ENCODE measurements at places on chromosomes 16 and 17. TPM values are rescaled to one million over a fixed set of nuclear protein-coding genes. Genes with fewer than 3 reads are reported as not detected.
A peak's percentile ranks its signal among the peaks of the same experiment; 100 is the strongest.

The LGALS9B gene
- total RNA-seq, result not detected

The TLCD2 gene
- total RNA-seq, result 2.1 TPM

The TP53TG3B gene
- total RNA-seq, result not detected

The SYNGR3 gene
- 0.81 TPM for total RNA-seq

The EPX gene
- total RNA-seq, result not detected

The ZG16 gene
- total RNA-seq, result not detected

The KPNA2 gene
- 311 TPM for total RNA-seq

The FAM171A2 gene
- total RNA-seq, result 12.0 TPM

The SMIM36 gene
- not detected for total RNA-seq

The HES7 gene
- total RNA-seq, result not detected

The CAPN15 gene
- total RNA-seq, result 70.1 TPM

The C17orf67 gene
- total RNA-seq, result 5.6 TPM

- no peaks in the 10 kb centered on the region for H3K4me1 ChIP-seq
- H3K27me3 ChIP-seq, result no peaks in the 10 kb centered on the region
- H3K27ac ChIP-seq, result no peak overlapping the region
- no peak for DNase-seq
- no peak overlapping the region for H3K4me3 ChIP-seq
Observed at GRCh38 chr17:57459286-57459915, 203.1 kb downstream of the MSI2 start.

DNA sequence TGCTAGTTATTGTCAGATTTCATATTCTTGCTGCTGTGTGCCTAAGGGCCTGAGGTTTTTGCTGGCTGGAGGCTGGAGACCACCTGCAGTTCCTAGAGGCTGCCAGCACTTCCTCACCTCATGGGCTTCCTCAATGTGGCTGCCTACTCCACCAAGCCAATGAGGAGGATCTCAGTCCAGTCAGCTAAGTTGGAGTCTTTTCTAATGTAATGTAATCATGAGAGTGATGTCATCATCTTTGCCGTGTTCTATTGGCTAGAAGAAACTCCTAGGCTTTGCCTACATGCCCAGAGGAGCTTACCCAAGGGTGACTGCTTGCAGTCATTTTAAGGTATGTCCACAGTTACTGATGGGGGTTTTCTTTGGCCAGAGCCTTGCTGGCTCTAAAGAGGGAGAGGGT is 53.0 kb downstream of the SOCS3 start:
- peaks cover 4% of the 10 kb centered on the region for H3K4me1 ChIP-seq
- DNase-seq, result no peak
- H3K27me3 ChIP-seq, result no peaks in the 10 kb centered on the region
- H3K4me3 ChIP-seq, result no peak overlapping the region
- H3K36me3 ChIP-seq, result no peaks in the 10 kb centered on the region

DNA sequence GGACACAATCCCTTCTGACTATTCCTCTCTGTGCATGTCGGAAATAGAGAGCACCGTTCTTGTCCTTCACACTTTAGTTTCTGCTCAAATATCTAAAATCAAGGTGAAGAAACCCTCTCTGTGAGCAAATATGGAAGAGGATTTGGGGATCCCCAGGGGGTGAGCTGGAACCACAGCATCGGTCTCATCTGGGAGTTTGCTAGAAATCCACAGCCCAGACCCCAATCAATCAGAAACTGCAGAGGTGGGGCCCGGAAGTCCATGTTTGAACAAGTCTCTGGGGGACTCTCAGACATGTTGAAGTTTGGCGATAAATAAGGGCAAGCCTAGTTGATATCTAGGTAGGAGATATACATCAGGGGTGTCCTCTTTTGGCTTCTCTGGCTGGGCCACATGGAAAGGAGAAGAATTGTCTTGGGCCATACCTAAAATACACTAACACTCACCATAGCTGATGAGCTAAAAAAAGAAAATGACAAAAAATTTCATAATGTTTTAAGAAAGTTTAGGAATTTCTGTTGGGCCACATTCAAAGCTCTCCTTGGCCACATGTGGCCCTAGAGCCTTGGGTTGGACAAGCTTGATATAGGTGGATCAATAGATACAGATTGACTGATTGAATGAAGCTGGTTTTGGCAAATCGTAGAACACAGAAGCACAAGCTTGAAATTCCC is 168.0 kb upstream of the FOXF1 start:
- H3K27ac ChIP-seq, result peak overlapping the region; percentile 88
- H3K27me3 ChIP-seq, result no peaks in the 10 kb centered on the region
- DNase-seq, result no peak
- peaks cover 43% of the 10 kb centered on the region for H3K4me1 ChIP-seq

DNA sequence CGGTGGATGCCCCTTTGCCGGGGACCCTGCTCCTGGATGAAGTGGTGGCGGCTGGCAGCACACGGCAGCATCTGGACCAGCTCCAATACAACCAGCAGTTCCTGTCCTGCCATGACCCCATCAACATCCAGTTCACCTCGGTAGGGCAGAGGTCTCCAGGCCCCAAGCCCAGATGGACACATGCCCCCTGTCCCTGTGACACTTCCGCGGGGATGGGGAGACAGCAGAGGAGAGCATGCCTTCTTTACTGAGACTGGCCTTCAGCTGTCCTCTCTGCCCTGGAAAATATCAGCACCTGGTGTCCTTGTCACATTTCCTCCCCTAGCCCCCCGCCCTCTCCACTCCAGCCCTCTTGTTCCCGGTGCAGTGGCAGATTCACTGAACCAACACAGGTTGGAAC is 6.2 kb downstream of the CHAD start:
- H3K36me3 ChIP-seq, result no peaks in the 10 kb centered on the region
- no peak overlapping the region for H3K27ac ChIP-seq
- no peaks in the 10 kb centered on the region for H3K4me1 ChIP-seq
- no peak overlapping the region for H3K4me3 ChIP-seq
- H3K27me3 ChIP-seq, result peaks cover 4% of the 10 kb centered on the region

- H3K4me1 ChIP-seq, result peaks cover 10% of the 10 kb centered on the region
- no peak overlapping the region for H3K4me3 ChIP-seq
- H3K36me3 ChIP-seq, result peaks cover 2% of the 10 kb centered on the region
- no peak for DNase-seq
Observed at GRCh38 chr17:1162116-1162855, 17.5 kb downstream of the ABR start.

DNA sequence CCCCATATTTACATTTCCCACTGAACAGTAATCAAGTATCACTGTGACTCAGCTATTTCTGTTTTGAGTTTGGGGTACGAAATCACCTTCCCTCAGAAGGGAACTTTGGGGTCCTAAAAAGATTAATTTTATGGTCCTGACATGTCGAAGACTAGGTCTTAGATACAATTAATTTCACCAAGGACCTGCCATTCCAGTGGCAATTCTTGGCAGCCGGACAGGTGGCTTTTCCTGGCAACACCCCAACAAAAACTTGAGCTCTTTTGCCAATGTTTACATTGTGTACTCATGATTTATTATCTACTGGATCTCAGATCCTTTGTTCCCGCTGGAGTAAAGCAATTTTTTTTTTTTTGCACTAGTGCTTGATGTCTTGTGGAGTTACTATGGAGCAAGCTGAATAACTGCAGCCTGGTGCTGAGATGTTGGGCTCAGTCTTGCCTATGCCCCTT is 14.4 kb downstream of the SLFN5 start:
- peaks cover 35% of the 10 kb centered on the region for H3K4me1 ChIP-seq
- no peaks in the 10 kb centered on the region for H3K27me3 ChIP-seq
- H3K27ac ChIP-seq, result peak overlapping the region; percentile 19
- no peak overlapping the region for H3K4me3 ChIP-seq
- peak; percentile 95 for DNase-seq

- no peaks in the 10 kb centered on the region for H3K27me3 ChIP-seq
- no peaks in the 10 kb centered on the region for H3K4me1 ChIP-seq
- DNase-seq, result no peak
- H3K27ac ChIP-seq, result no peak overlapping the region
- peaks cover 2% of the 10 kb centered on the region for H3K36me3 ChIP-seq
- H3K4me3 ChIP-seq, result no peak overlapping the region
Observed at GRCh38 chr16:11182411-11182810, 73.6 kb downstream of the SOCS1 start.

DNA sequence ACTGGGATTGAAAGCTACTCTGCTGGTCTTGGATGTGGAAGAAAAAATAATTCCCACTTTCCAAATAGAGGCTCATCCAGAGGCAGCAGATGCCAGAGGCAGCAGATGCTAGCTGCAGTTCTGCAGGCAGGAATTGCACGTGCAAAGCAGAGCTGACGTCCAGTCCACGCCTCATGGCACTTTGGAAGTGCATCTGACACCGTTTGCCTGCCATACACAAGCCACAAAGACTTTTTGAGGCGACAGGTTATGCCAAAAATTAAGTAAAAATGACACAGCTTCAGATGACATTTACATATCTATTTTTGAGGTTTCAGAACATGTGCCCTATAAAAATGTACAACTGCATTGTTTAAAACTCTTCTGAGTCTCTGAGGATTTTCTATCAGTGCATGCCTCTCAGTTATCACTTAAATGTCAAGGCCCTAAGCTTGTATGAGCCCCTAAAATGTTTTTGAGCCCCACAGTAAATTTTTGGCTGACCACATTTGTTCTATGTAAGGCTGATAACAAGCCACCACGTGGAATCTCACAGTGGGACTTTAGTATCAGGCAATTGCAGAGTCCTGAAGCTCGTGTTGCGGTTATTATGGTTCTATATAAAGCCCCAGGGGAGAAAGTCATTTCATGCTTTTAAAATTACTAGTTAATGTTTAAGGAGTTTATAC is 239.2 kb downstream of the PRKCA start:
- DNase-seq, result no peak
- no peak overlapping the region for H3K4me3 ChIP-seq
- H3K27me3 ChIP-seq, result no peaks in the 10 kb centered on the region
- H3K36me3 ChIP-seq, result no peaks in the 10 kb centered on the region
- peaks cover 17% of the 10 kb centered on the region for H3K4me1 ChIP-seq

DNA sequence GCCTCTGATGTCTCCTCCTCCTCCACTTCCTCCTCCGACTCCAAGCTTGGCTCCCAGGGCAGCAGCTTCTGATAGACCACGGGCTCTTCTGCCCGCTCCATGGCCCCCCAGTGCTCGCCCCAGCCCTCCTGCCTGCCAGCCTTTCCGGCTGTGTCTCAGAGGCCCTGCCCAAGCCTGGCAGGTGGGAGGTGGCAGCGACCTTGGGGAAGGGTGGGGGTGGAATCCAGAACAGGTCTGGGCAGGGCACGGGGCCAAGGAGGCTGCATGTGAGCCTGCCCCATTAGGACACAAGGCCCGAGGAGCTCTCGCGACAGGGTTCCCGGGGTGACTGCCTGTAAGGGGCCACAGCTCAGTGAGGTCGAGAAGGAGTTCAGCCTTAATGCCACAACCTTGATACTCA is at the start of gene GGT6:
Gene GGT6 (minus strand): TSS at position 157 of the 400 bp plus-strand sequence. CDS start 56 bp downstream, at position 101.
- no peaks in the 10 kb centered on the region for H3K36me3 ChIP-seq
- H3K27me3 ChIP-seq, result peaks cover 1% of the 10 kb centered on the region
- no peak within 1 kb of the TSS for H3K27ac ChIP-seq
- no peak for DNase-seq

DNA sequence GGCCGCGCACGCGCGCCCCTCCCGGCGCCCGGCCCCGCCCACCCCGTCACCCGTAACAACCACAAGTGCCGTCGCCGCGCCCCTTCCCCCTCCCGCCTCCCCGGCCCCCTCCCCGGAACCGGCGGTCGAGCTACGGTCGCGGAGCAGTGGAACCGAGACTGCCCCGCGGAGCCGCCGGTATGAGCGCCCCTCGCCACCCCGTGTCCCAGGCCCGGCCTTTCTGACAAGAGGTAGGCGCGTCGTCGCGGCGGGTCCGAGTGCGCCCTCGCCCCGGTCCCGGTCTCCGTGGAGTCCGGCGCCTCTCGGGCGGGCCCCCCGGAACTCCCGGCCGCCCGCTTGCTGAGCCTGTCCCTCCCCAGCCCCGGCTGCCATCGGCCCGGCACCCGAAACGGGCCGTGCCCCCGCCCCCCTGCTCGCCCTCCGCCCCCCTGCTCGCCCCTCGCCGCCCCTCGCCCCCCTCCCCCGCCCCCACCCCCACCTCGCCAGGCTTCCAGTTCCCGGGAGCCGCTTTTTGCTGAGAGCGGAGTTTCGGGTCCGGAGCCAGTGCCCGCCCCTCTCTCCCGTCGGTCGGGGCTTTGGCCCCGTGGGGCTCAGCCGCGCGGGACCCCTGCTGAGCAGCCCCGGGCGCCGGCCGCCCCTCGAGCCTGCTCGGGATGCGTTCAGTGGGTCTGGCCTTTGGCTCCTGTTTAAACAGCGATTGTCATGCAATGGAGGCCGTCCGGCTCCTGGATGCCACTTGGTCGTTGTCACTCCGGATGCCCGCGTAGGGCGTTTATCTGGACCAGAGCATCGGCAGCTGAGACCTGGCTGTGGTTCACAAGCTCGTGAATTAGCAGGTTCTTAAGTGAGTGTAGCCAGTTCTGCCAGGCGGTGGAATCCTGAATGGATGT is at the start of gene SEC14L1:
Gene SEC14L1 (plus strand): TSS at position 92 of the 890 bp plus-strand sequence. CDS start 2,628 bp downstream, outside the sequence.
- DNase-seq, result no peak
- no peaks in the 10 kb centered on the region for H3K27me3 ChIP-seq
- peak within 1 kb of the TSS; percentile 97 for H3K27ac ChIP-seq
- peaks cover 24% of the 10 kb centered on the region for H3K36me3 ChIP-seq
- peaks cover 55% of the 10 kb centered on the region for H3K4me1 ChIP-seq

GRCh38 chr17:17001874-17002520 is 30.1 kb upstream of the TNFRSF13B start:
- no peak overlapping the region for H3K4me3 ChIP-seq
- peaks cover 3% of the 10 kb centered on the region for H3K4me1 ChIP-seq
- DNase-seq, result peak; percentile 44
- H3K27me3 ChIP-seq, result no peaks in the 10 kb centered on the region
- H3K27ac ChIP-seq, result no peak overlapping the region

GRCh38 chr17:15782866-15783265 is 50.8 kb downstream of the TBC1D26 start:
- DNase-seq, result peak; percentile 36
- no peaks in the 10 kb centered on the region for H3K36me3 ChIP-seq
- H3K27me3 ChIP-seq, result no peaks in the 10 kb centered on the region

GRCh38 chr17:27542841-27543463 is 86.7 kb downstream of the KSR1 start:
- no peaks in the 10 kb centered on the region for H3K4me1 ChIP-seq
- DNase-seq, result no peak
- H3K27me3 ChIP-seq, result no peaks in the 10 kb centered on the region
- H3K4me3 ChIP-seq, result no peak overlapping the region

DNA sequence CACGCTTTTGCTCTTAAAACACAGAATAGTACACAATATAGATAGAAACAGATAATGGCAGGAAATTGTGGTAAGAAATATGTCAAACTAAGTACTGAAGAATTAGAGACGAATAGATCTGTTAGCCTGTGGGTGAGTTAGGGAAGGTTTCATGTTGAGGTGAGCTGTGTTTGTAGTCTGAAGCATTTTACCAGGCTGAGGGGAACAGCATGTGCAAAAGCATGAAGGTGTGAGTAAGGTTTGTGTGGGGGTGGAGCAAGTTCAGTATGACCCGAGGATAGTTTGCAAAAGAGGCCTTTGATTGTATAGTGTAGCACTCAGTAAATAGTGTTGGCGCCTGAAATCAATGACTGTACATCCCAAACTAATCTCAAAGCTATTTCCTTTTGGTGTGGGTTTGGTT is 13.8 kb downstream of the IGSF6 start:
- no peak for DNase-seq
- H3K27me3 ChIP-seq, result no peaks in the 10 kb centered on the region
- peaks cover 9% of the 10 kb centered on the region for H3K4me1 ChIP-seq
- H3K36me3 ChIP-seq, result no peaks in the 10 kb centered on the region

Measured in endothelial cell of umbilical vein (primary cell).